GDM1 (cell line): ENCODE measurements at places on chromosomes 2 and 18.
A peak's percentile ranks its signal among the peaks of the same experiment; 100 is the strongest.

- DNase-seq = no peak
Observed at GRCh38 chr2:196530910-196531309, 108.6 kb upstream of the CCDC150 start.

DNA sequence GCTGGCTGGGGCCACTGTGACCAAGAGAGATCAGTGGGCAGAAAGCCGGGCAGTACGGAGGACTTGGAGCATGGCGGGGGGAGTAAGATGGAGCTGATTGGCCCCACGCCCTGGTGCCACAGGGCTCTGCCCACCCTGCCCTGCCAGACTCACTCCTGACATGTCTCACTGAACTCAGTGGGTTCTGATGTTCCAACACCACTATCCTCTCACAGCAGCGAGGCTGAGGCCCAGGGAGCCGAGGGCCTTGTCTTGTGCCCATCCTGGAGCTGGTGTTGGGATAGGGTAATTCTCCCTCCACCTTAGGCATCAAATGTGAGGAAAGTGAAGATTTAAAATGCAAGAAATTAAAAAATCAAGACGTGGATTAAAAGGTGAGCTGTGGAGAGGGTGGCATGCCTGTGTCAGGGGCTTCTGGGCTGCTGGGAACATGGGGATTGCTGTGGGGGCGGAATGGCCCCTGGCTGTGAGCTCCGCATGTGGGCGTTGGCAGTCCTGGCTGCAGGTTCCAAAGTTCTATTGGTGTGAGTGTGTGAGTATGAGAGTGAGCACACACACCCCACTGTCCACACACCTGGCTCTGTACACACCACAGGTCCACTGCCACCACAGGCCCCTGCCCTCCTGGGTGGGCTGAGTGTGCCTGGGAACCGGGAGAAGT is 283.5 kb upstream of the HS6ST1 start:
- DNase-seq = no peak

GRCh38 chr18:55404832-55405465 is 183.0 kb downstream of the TCF4 start:
- DNase-seq = no peak

DNA sequence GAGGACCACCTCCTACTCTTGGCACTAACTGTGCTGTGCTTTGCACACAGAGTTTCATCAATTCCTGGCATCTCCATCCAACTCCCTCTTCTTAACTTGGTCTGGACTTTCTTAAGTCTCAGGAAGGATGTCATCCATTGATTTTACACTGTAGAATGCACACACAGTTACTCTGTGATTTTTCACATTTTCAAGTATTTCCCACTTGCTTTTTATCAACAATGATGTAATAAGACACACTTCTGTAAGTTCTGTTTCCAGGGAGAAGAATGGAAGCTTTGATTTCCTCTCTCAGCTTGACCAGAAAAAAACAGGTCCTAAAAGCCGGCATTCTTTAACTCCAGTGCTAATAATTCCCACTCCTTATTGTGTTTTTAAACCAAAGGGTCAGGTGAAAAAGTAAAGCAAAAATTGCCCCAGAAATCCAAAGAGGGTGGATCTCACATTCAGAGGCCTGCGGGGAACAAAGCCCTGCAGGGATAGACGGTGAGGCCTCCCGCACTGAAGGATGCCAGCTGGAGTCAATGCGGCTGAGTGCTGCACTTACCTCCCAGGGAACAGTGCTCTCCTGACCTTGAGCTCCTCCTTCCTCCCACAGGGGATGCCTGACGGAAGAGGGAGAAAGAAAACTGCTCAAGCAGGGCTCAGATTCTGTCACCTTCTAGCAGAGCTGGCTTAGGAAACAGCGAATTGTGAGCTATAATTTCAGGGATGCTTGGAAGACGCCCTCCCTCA is 83.1 kb downstream of the PDCL3 start:
- no peak for DNase-seq

- no peak for DNase-seq
Observed at GRCh38 chr18:23883277-23883790, 131.2 kb upstream of the TTC39C start.

- no peak for DNase-seq
Observed at GRCh38 chr2:48473271-48473670, 56.7 kb upstream of the STON1 start.

GRCh38 chr2:237051861-237052260 is 33.8 kb upstream of the COPS8 start:
- DNase-seq = no peak

DNA sequence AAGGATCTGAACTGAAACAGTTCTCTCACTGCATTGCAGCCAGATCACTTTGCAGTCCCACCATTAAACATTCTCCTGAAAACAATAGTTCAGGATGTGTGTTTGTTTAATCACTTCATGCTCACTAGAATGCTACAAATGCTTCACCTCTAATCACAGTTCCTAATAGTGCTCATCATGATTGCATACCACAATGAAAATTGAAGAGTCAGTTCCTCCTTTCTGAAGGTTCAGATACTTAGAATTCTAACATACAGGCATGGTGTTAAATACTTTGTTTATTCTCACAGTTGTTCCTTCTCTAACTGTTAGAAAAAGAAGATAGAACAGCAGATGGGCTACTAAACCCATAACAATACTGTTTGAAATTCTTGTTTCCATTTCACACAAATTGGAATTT is 622.3 kb upstream of the ACVR2A start:
- DNase-seq = no peak

DNA sequence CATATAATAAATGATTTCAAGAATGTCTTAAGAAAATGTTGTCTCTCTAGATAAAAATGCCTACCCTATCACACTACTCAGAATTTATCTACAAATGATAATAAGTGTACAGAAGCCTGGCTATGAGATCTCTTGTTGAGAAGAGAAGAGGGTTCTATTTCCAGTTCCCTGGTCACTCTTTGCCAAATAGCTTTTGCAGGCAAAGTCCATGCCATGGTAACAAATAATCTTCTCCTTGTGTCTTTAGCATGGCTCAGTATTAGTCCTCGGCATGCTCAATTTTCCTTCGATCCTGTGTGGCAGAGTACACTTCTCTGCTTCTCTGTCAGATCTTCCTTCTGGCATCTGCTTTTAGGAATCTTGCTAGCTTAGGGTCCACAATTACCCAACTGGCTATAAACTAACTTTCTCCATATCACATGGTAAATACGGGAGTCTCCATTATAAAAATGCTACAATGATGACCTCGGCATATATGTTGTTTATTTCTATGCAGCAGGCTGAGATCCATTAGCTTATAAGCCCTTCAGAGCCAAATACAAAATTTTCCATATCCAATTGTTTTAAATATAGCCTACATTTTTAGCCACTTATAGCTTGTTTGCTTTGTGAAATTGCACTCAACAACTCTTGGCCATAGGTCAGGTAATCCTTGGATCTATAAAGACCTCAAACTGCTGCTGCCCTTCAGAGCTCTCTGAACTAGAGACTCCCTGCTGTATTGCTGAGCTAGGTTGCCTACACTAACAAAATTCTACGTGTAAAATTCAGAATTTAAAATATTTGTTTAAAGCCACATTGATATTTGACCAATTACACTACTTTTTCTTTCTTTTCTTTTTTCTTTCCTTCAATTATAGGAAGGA is 157.5 kb downstream of the FSIP2 start:
- DNase-seq = no peak

DNA sequence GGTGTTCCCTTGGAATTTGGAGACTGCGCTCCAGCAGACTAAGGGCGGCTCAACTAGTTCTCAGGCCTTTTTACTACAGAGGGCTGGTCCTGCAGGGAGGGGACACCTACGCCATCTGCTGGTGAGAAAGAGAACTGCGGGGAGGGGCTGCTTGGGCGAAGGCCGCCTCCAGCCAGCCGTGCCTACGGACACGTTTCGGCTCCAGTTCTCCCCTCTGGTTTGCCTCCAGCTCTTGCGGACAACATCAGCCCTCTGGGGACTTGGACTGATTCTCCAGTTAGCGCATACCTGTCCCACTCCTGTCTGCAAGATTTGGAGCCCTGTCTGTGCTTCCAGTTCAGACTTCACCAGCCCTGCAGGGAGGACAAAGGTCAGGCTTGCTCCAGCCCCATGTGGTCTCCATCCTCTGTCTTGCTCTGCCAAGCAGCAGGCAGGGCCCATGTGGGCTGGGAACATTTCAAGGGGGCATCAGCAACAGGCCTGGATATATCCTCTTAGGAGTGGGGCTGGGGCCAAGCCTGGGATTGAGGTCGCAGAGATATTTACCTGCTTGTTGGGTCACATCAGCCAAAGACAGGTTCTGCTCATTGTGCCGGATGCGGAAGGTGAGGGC is 10.3 kb downstream of the PTPRN start:
- DNase-seq = peak; percentile 51

GRCh38 chr18:74390900-74391299 is 66.2 kb downstream of the DIPK1C start:
- DNase-seq = no peak

- no peak for DNase-seq
Observed at GRCh38 chr2:59920961-59921360, 632.5 kb downstream of the BCL11A start.

GRCh38 chr2:40511661-40512213 is 59.8 kb upstream of the SLC8A1 start:
- no peak for DNase-seq

DNA sequence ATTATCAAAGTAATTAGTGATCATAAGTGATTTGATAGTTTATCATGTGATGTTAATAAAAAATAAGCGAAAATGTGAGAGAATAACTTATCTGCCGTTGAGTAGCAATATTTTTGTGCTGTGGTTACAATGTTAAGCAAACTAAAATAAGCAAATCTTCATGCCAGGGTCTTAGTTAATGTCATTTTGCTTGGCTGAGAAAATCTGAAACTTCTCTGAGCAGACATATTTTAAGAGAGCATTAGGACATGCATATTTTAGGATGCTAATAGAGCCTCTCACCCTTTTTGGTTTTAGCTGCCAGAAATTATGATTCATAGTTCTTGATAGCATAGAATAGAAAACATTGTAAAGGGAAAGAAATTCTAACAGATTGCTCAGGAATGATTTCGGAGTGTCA is 233.5 kb upstream of the ZEB2 start:
- DNase-seq = no peak

- DNase-seq = no peak
Observed at GRCh38 chr2:29560566-29560965, 360.8 kb downstream of the ALK start.

GRCh38 chr2:67290451-67291290 is 106.5 kb upstream of the ETAA1 start:
- no peak for DNase-seq

DNA sequence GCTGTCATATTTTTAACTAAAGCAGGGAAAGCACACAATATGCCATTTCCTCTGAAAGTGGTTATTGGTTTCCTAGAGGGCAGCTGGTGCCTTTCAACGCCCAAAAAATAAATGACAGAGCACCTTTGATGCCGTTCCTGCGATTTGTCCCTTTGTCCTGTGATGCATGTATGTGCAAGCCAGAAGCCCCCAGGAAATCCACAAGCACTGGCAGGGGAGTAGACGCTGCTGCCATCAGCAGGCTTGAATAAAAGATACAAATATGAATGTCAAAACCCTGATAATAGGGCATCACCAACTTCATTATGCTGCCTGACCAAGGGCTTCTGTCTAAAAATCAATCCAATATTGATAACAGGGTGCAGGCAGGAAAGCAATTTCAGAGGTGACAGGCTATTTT is 246.1 kb downstream of the FBXO15 start:
- DNase-seq = no peak

- DNase-seq = no peak
Observed at GRCh38 chr2:223930103-223930976, 14.8 kb downstream of the WDFY1 start.

DNA sequence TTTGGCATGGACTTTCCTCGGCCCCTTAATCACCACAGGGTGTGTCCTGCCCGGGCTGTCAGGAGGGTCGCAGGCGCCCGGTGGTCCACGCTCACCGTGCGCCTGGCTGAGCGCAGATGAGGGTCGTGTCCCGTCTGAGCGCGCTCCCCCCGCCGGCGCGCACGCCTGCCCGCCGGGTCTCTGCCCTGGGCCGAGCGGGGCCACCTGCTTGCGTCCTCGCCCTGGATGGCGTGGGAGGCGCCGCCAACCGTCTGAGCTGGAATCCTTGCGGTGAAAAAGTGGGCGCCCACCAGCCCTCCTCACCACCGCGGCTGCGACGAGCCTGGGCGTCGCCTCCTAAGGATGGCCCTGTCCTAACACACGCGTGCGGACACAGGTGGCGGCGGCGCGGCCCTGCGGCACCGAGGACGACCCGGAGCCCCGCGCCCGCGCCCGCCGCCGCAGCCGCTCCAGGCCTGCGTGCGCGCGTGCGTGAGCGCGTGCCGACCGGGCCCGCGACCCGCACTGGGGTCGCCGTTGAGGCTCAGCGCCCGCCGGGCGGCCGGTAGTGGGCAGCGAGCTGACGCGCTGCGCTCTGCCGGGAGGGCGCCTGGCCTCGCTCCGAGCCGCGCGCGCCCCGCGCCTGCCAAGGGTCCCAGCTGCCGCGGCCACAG is 126.6 kb downstream of the ARHGEF4 start:
- no peak for DNase-seq

- DNase-seq = peak; percentile 62
Observed at GRCh38 chr2:102615620-102616436, 3.5 kb upstream of the SLC9A2 start.

GRCh38 chr18:60732143-60732542 is 359.6 kb upstream of the MC4R start:
- DNase-seq = no peak

DNA sequence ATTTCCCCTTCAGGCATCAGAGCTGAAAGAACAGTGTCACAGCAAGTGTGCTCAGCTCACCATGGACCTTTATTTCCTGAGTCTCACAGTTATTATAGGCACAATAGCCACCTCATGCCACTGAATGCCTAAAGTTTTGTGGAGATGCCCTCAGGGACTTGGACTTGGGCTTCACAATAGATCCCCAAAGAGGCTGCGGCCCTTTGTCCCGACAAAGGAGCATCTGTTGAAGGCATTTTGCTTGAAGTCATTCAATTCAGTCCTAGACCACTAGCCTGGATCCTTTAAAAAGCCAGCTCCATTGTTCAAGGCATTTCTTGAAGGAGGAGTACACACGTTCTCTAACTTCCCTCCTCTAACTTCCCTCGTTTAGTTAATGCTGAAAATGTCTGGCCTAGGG is 125.4 kb downstream of the DCC start:
- DNase-seq = no peak

- DNase-seq = no peak
Observed at GRCh38 chr2:127678991-127679390, 3.7 kb upstream of the LIMS2 start.

DNA sequence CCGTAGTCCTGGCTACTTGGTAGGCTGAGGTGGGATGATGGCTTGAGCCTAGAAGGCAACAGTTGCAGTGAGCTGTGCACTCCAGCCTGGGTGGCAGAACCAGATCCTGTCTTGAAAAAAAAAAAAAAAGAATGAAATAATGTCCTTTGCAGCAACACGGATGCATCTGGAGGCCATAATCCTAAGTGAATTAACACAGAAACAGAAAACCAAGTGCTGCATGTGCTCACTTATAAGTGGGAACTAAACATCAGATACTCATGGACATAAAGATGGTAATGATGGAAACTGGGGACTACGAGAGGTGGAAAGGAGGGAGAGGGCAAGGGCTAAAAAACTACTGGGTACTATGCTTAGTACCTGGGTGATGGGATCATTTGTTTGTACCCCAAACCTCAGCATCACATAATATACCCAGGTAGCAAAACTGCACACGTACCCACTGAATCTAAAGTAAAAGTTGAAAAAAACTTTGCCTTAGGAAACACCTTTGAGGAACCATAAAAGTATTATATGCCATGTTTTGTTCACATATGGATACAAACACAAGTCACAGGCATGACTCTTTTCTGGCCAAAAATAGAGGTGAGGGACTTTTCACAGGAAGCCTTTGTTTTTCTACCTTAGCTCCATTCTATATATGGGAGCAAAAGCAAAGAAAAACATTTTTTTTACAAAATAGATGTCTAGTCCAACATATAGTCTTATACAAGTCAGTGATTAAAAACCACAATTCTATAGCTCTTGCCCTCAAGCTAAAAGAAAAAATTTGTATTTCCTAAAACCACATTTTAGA is 36.6 kb downstream of the GPR155 start:
- DNase-seq = no peak
